ENCODE measurements at places on chromosomes 13 and 19.

DNA sequence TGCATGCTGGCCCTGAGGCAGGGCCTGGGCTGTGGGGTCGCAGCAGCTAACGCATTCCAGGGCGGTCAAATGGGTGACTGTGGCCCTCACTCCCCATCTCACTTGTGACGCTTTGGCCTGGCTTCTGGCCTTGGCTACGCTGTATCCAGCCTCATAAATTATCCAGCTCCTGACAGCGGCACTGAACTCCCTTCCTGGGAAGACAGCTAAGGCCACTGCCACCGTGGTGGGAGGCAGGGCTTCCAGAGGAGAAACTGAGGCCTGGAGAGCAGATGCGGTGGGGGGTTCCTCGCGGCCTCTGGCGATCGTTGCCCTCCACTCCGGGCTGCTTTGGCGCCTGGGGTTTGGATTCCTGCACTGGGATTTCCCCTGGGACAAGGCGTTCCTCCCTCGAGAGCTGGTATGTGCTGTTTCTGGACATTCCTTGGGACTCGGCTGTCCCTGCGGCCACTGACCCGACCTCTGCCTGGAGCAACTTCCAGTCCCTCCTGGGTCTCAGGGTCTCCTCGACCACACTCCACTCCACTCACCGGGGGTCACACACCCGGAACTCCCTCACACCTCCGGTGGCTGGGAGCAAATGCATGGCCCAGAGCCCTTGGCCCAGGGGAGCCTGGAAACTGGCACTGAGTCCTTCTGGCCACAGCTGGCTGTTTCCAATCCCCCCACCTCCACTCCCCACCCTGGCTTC, 3.4 kb downstream of the TBXA2R start:
- DNase-seq: no peak

GRCh38 chr13:53901593-53901992, 873.0 kb downstream of the OLFM4 start:
- DNase-seq: no peak

DNA sequence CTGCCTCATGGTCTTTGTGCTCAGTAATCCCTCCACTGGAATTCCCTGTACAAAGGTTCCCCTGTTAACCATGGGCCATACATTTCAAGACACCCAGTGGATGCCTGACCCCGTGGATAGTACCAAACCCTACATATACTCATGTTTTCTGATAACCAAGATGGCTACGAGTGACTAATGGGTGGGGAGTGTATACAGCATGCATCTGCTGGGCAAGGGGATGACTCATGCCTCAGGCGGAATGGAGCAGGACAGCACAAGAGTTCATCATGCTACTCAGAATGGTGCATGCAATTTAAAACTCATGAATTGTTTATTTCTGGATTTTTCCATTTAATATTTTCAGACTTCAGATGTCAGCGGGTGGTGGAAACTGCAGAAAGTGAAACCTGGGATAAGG, 13.3 kb upstream of the FGF9 start:
- no peak for DNase-seq

DNA sequence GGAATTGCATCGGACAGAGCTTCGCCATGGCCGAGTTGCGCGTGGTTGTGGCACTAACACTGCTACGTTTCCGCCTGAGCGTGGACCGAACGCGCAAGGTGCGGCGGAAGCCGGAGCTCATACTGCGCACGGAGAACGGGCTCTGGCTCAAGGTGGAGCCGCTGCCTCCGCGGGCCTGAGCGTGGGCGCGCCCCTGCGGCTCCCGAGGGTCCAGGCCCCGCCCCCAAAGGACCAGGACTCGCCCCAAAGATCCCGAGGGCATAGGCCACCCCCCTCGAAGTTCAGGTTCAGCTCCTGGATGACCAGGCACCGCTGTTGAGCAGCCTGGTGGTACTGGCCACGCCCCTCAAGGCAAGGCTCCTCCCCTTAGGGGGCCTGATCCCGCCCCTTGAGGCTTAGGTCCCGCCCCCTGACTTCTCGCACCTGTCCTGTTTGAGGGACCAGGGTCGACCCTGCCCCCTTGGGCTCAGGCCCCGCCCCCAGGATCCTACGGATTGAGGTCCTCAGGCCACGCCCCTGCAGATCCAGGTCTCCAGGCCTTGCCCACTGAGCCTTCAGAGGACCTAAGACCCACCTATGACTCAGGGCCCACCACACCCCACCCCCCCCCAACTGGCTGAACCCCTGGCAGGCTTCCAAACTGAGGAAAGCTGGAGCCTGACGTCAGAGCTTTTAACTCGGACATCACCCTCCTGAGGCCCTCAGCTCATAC, 43.1 kb downstream of the CYP4F22 start:
- no peak for DNase-seq

GRCh38 chr19:46766569-46767317, 20.5 kb upstream of the STRN4 start:
- no peak for DNase-seq

- no peak for DNase-seq
Measured at GRCh38 chr13:44368062-44368591, 5.5 kb upstream of the SERP2 start.

DNA sequence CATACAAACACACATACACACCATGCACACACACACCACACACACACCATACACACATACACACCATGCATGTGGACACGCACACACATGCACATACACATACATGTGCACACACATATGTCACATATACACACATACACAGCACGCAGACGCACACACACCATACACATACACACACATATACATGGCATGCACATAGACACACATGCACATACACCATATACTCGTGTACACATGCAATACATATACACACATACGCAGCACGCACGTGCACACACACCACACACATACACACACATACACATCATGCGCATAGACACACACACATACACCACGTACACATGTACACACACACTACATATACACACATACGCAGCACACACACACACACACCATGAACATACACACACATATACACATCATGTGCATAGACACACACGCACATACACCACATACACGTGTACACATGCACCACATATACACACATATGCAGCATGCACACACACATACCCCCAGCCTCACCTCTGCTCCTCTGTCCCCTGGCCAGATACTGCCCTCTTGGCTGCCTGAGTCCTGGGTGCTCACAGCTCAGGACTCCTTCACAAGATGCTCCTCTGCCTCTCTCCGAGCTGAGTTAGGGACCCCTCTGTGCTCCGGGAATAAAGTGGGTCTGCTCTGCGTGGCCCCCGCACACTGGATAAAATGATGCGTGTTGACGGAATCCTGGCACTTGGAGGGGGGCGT, 70.9 kb upstream of the ARHGEF7 start:
- DNase-seq: no peak

DNA sequence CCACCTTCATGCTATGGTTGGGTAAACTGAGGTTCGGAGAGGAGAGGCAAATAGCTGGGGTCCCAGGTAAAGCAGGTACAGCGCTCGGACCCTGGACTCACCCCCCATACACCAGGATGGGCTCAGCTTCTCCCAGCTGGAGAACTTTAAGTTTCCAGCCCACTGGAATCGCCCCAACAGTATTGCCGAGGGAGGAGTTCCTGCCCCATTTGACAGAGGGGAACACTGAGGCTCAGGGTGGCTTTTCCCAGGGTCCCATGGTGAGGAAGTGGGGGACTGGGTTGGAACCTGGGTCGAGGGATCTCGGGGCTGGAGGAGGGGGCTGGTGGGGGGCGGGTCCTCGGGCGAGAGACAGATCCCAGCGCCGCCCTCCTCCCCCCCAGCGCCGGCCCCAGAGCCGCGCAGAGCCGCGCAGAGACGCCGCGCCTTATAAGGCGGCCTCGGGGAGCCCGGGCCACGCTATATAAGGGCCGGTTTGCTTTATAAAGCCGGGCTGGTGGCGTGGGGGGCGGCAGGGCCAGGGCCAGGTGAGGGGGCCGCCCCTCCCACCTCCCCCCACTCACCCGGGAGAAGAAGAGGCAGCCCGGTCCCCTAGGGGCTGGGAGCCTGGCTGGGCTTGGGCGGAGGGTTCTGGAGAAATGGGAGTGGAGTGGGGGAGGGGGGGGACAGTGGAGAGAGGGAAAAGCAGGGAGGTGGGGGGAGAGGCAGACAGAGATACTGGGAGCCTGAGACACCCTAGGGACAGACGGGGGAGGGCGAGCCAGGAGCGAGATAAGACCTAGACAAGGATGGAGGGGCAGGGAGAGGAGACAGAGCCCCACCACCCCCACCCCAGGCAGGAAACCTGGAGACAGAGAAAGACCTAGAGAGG, 1.1 kb downstream of the CNN1 start:
- DNase-seq: no peak

- DNase-seq: no peak
Measured at GRCh38 chr19:3146677-3147100, 10.9 kb downstream of the GNA15 start.

DNA sequence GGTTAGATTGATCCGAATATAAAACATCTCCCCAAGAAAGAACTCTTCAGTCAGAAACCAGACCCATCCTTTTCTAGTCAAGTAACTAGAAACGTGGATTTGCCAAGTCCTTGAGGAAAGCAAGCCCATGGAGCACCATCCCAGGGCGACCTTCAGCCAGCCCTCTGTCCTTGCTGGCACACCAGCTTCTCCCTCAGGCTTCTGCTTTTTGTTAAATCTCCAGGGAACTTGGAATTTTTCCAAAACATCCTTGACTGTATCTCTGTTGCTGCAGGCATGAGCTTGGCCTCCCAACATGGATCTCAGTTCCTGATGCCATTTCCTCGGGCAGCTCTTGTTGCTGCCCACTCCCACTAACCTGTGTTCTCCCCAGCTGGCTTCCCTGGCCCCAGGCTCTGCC, 27.1 kb upstream of the C1QTNF9 start:
- DNase-seq: no peak

- no peak for DNase-seq
Measured at GRCh38 chr13:39406688-39407087, 196.3 kb downstream of the LHFPL6 start.

DNA sequence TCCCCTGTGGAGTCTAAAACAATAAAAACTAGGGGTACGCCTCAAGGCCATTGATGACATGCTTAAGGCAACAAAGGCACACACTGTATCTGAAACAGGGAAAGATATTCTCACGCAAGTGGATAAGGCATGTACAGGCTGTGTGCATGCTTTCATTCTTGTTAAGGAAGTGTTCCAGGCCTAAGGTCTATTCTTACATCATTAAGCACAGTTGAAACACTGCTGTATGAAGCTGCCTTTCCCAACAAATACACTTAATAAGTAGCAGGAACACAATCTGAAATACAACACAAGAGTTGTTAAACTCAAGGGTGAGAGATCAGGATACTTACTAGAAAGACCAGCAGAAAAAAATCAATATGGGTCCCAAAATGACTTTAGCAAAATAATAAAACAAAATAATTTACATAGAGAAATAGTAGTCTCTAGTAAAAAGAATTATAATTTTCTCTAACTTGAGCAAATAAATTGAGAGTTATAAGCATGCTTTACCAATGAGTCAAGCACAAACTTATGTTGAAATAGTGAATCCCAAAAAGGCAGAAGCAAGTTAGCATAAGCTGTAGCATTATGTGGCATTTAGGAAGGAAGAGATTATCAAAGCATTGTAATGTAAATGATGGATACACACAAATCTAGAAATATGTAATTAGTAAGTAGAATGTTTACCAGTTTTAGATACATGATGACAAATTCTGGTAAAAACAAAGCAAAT, 796.9 kb downstream of the SLITRK1 start:
- DNase-seq: no peak

- DNase-seq: no peak
Measured at GRCh38 chr13:38213314-38213713, 136.3 kb upstream of the UFM1 start.

GRCh38 chr13:98300956-98301641, 124.0 kb upstream of the RNF113B start:
- no peak for DNase-seq

DNA sequence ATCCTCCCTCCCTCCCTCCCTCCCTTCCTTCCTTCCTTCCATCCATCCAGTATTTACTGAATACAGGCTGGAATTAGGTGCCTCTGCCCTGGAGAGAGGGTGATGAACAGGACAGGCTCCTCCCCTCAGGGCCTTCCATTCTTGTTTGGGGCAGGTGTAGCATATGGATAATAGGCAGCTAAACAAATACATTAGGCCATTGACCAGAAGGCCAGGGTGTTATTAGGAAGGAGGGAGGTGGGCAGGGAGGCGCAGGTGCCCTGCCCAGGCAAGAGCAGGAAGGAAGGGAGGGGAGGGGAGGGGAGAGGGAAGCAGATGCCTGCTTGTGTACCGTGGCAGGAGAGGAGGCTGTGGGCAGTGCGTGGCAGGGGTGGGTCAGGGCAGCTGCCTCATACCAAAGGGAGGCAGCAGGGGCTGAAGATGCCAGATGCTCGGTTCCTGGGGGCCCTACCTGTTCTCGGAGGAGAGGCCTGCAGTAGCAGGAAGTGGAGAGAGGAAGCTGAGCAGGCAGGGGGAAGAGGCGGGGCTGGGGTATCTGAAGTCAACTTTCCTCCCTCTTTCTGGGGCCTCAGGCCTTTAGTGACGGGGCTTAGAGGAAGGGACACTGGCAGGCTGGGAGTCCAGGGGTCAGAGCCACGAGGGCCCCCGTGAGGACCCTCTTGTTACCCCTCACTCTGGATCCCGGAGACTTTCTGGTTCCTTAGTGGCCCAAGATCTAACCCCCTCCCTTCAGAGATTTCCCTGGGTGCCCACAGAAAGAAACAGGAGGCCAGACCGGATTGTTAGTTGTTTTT, at the start of gene RINL:
Gene RINL, minus strand, starts transcription at position 495 of the 794 bp plus-strand sequence. CDS start 1,533 bp downstream, outside the sequence.
- no peak for DNase-seq

DNA sequence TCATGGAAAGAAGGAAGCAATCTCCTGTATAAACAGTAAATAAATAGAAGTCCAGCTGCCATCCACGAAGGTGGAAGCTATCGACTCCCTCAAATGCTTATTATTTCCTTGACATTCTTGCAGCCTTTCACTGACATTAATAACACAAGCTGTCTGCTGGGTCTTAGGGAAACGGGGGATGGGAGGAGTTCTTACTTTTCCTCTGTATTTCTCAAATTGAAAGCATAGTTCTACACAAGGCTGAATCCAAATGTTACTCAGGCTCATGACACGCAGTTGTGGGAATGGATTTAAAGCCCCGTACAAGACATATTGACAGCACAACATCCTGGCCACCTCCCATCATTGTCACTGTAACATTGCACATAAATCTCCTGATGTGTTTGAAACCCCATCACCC, 4.0 kb downstream of the SERPINE3 start:
- DNase-seq: no peak

GRCh38 chr13:30679483-30680330, 55.6 kb upstream of the ALOX5AP start:
- DNase-seq: no peak

DNA sequence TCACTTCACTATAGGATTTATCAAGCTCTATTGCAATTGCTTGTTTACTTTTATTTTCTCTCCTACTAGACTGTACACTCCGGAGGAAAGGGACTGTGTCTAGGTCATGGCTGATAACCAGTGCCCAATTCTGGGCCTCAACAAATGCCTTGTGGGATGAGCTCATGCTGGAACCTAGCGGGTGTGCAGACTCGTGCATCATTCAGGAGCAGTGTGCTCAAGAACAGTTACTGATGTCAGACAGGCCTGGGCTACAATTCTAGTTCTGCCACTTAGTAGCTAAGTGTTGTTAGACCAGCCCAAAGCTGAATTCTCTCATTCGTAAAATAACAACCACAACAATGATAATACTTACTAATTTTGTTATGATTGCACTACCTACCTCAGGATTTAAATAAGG, 95.4 kb downstream of the CYSLTR2 start:
- no peak for DNase-seq

Measured in vagina (tissue), 2 donors.